Stimulated activated naive CD4-positive, alpha-beta T cell treated with Interleukin-2 at 50 U/mL for 16 hours (primary cell): ENCODE measurements at places on chromosomes 5 and 9.

DNA sequence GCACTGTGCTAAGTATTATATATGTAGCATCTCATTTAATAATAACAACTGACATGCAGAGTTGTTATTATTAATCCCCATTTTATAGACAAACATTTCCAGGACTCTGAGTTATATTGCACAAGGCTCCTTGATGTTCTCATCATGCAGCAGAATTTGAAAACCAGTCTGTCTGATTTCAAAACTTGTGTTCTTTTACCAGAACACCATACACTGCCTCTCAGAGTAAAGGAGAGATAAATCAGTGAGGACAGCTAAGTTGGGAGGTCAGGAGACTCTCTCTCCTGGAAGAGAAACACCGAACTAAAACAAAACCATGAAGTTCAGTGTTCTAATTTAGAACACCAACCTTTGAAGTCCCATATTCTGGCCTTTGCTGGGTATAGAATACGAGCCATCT, 92.7 kb upstream of the TNC start:
- no peak for DNase-seq

GRCh38 chr5:122756264-122756911, 18.5 kb upstream of the SNX2 start:
- no peak for DNase-seq

DNA sequence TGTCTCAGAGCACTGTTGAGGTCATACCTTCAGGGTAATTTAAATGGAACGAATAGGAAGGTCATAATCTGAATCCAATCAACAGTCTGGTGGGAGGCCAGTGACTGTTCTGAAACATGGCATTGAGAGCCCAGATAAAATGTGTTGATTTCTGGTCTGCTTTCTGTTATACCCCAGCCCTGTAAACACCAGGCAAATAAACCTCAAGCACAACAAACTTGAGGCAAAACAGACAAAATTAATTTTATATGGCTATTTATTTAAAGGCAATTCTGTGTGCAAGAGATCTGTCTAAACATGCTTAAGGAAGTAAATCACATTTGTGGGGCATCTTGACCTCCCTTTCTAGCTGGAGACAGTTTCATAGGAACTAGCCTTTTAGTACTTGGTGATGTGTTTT, 140.9 kb upstream of the SPEF2 start:
- DNase-seq: no peak

- no peak for DNase-seq
These were observed 285.6 kb downstream of the ARHGAP26 start for GRCh38 chr5:143055596-143056338.

DNA sequence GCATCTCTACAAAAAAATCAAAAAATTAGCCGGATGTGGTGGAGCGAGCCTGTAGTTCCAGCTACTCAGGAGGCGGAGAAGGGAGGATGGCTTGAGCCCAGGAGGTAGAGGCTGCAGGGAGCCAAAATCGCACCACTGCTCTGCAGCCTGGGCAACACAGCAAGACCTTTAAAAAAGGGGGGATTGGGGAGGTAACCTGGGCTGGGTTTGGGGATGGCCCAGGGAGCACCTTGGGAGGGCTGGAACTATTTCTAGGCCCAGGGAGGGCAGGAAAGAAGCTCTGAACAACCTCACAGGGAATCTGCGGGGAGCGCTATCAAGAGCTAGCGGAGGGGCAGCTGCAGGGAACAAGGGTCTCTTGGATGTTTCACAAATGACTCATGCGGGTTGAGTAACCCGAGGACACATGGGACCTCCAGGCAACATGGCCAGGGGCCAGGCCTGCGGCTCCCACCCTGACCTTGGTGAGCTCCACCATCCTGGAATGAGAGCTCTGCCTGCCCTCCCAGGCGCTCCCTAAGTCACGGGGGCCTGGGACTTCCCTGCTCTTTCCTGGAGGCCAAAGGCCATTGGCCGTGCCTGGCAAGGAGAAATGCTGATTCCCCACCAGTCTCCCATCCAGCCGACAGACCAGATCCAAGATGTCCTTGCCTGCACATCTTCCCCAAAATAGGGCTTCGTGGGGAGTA, 23.4 kb downstream of the SARDH start:
- no peak for DNase-seq

GRCh38 chr5:122394284-122394930, 82.4 kb downstream of the SNCAIP start:
- DNase-seq: no peak

DNA sequence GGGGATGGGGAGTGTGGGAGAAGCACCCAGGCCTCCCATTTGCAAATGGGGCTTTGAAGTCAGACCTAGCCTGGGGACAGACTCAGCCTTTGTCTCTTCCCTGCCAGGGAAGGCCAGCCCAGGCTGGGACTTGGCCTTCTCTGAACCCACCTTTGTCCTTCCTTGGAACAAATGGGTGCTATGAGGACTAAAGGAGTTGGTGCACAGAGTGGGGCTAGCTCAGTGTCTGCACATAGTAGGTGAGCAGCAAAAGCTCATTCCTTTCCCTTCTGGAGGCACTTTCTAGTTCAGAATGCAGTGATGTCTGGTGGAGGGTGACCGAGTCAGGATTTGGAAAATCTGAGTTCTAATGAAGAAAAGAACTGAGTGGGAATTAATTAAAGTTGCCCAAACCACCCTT, 37.2 kb downstream of the COL27A1 start:
- DNase-seq: no peak

DNA sequence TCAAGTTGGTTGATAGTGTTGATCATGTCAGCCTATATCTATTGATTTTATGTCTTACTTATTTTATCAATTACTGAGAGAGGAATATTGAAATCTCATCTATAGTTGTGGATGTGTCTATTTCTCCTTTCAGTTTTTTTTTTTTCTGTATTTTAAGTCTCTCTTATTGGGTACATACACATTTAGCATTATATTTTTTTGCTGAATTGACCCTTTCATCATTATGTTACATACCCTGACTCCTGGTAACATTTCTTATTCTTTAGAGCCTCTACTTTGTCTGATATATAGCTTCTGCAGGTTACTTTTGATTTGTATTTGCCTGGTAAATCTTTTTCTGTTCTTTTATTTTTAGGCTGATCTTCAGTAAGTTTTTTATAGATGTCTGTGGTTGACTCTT, 179.5 kb downstream of the GDNF start:
- no peak for DNase-seq

DNA sequence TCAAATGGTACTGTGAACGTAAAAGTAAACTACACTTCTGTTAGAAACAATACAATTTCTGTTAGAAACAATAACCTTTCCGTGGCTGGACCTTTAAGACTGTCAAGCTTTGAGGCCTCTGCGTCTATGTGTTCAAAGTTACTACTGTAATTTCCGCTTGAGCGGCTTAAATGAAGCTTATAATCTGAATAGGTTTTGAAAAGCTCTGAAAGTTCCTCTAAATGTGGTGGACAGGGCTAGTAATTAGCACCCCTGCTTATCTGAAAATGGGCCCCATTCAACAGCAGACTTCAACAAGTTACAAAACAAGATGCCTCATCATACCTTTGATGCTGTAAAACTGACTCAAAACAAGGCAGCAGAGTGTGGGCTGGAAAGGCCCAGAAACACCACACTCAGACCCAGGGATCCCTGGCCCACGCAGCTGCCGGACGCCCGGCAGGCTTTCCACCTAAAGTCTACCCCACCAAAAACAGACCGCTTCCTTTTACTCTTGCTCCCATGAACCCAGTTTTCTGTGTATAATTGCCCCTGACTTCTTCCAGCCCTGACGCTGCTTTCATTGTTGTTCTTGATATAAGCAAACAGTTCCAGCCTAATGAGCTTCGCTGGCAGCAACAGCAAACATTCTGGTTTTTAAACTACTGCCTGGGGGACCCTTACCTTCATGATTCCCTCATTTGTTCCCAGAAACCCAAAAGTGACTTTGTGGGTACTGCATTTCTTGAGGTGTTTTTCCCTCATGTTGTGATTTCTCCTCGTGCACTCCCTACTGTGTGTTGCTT, 66.7 kb downstream of the TLE1 start:
- no peak for DNase-seq

DNA sequence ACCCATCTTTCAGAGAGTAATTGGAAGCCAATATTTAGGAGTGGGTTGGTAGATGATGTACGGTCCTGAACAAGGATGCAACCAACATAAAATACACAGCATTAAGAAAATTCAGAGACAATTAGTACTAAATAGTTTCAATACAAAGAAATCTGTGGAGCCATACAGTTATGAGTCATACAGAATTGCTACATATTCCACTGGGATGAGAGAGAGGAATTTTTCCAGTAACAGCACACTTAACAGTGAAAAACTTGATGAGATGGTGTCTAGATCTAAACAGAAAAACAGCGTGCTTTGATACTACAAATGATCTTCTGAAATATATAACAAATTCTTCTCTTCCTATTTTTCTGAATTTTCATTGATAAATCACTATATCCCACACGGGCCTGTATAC, 1999.3 kb upstream of the CDH9 start:
- DNase-seq: no peak

GRCh38 chr9:80605793-80606192, 1034.0 kb downstream of the TLE4 start:
- no peak for DNase-seq

DNA sequence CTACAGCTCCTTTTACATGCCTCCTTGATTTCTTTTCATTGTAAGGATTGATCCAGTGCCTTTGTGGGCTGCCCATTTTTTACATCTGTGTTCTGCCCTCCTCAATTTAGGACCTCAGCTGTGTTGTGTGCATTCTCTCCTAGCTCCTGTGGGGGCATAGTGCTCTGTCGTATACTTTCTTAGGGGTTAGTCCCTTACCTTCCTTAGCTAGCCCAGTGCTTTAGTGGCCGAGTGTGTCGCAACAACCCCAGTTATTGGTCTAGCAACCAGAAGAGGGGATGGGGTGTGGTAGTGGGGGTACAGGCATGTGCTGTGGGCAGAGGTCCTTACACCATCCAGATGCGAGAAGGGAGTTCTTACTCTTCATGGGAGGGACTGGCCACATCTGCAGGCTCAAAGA, 12.1 kb downstream of the MTRR start:
- DNase-seq: no peak

- no peak for DNase-seq
These were observed 4.2 kb downstream of the LCN1 start for GRCh38 chr9:135525241-135526088.

DNA sequence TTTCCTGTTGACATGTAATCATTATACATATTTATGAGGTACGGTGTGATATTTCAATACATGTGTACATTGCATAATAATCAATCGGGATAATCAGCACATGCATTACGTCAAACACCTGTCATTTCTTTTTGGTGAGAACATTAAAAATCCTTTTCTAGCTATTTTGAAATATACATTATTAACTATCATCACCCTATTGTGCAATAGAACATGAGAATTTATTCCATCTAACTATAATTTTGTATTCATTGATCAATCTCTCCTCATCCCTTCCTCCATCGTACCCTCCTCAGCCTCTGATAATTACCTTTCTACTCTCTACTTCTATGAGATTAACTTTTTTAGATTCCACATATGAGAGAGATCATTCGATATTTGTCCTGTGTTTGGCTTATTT, 170.9 kb upstream of the GHR start:
- DNase-seq: no peak

DNA sequence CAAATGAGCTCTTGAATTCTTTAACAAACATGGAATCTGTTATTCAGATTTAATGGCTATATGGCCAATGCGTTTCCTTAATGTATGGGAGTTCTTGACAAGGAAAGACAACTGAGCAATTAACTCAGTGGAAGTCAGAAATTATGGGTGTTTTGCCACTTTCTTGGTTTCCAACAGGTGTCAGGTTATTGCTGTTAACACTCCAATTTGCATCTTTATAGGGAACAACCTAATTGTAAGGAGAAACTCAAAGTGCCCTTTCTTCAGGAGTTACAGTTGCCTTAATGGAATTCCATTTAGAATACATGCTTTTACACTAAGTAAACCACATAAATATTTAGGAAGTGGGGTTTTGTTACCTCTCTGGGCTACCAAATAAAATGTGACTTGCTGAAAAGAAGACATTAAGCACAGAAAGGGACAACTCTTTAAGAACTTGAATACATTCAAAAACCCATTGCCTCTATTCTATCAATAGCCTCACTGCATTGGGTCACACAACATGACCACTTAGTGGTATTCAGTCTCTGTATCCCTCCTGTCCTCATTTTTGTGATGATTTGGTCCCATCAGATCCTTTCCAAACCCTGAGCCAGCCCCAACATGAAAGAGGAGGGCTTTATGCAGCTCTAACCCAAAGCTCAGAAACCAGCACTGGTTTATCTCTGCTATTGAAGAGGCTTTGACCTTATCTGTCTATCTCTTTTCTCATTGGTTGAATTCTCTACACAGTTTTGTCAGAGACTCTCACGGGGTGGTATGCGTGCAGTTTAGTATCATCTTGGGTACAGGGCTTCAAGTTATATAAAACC, 118.7 kb downstream of the EDIL3 start:
- DNase-seq: no peak
